ENCODE measurements at places on chromosomes 4 and X.

- no peak for DNase-seq
Measured at GRCh38 chr4:105140684-105141490, 5.8 kb upstream of the TET2 start.

DNA sequence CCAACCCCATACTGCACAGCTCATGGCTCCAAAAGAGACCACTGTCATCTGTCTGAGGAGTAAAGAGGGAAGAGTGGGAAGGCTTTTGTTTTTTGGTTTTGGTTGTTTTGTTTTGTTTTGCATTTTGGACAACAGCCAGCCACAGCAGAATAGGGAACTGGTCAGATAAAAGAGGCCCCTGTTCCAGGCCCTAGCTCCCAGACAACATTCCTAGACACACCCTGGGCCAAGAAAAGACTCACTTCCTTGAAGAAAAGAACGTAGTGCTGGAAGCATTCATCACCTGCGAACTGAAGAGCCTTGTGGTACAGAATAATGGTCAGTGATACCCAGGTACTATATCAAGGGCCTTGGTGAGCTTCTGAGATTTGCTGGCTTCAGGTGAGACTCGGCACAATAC is 619.4 kb upstream of the SPANXN1 start:
- no peak for DNase-seq

DNA sequence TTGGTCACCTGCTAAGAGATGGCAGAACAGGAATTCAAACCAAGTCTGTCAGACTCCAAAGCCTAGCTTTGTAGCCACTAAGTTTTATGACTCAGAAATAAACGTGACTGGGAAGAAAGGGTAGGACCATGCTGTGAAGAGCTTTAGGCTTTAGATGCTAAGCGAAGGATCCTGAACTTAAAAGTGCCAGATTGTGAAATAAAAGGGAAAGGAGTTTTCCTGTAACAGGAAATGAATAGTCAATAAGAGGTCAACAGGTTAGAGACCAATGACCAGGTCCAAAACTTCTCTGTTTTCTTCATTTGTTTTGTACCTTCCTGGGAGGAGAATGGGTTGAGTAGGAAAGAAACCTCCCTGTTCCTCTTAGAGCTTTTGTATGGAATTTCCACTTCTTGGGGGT is 98.8 kb upstream of the EOLA2 start:
- DNase-seq: no peak

DNA sequence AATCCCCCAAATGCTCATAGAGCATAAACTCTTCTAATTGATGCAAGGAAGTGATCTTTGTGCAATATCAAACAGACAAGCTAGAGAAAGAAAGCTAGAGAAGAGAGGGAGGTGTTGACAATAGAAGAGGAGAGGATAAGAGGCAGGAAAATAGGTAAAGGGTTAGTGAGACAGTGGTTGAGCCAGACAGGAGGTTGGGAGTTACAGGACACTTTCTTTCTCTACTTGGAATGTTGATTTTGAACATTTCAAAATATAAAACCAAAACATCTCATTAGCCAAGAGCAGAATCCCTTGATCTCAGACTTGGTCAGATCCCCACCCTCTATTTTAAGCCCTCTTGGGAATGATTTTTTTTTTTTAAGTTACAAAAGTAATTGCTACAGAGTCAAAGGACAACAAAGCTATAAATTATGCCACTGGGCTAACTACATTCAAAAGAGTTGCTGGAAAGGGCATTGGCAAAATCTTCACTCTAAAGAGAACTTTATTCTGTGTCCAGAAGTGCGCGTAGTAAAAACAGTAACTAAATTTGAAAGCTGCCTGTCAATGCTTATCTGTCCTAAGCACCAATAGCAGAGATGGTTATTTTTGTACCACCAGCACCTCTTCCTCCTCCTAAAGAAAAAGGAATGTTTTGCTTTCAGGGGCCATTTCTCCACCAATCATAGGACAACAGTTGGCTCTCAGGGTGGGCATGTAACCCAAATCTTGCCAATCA is 133.8 kb downstream of the PDGFC start:
- DNase-seq: no peak
